CD4-positive, alpha-beta T cell treated with Interleukin-17A for 4 hours (primary cell): ENCODE measurements at places on chromosomes 2 and 18.

GRCh38 chr2:179332903-179333302, 68.3 kb upstream of the SESTD1 start:
- no peak for DNase-seq

- DNase-seq: no peak
Observed at GRCh38 chr2:145012806-145013205, 492.9 kb upstream of the ZEB2 start.

DNA sequence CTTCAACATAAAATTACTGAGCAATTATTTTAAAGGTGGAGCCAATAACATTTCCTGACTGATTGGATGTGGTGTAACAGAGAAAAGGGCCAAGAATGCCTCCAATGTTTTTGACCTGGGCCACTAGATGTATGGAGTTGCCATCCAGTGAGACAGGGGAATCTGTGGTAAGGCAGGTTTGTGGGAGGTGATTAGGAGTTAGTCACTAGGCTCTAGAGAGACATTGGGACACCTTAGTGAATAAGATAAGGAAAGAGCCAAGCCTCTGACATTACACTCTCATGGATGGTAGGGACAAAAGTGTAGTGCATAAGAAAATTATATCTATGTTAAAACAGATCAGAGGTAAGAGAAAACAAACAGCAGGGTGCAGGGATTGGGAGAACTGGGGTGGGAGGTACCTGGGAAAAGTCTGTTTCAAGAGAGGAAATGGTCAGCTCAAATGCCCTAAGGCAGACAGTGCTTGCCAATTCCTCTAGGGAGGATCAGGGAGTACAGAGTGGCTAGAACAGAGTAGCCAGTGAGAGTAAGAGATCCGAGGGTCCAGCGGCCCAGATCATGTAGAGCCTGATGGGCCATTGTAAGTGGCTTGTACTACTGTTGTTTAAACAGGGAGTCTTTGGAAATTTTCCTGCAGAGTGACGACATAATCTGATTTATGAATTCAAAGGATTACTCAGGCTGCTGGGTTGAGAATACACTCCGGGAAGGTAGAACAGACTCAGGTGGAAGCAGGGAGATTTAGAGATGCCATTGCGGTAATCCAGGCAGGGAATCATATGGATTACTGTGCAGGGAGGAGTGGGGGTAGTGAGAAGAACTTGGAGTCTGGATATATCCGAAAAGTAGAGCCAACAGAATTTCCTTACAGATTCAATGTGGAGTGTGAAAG, 45.7 kb upstream of the CUL3 start:
- no peak for DNase-seq

DNA sequence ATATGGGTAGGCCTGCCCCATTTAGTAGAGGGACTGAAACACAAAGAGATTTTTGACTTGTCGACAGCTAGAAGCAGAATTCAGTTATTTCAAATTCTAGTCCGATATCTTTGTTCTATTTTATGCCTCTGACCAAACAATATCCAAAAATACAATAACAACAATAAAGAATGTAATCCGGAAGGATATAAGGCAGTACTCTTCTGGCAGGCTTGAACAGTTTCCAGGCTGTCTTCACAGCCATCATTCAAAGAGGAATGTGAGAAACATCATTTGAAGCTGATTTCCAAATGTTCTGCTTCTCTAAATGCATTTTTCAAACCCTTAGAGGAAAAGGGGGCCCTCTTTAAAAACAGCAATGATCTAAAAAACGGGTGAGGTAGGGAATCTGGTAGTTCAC, 36.7 kb upstream of the SPTBN1 start:
- DNase-seq: no peak

GRCh38 chr18:28080876-28081300, 96.0 kb downstream of the CDH2 start:
- no peak for DNase-seq

DNA sequence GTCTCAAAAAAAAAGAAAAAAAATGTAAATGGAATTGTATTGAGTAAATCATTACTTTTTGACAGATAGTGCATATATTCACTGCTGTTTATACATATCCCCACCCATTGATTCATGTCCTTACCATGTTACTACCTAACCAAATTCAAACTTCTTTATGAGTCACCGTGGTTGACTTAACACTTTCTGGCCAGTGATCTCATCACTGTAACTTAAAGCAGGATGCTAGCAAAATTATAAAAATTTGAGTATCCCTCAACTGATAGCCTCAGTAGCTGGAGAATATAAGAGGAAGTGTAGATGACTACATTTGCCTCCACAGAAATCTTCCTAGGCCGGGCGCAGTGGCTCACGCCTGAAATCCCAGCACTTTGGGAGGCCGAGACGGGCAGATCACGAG, 13.4 kb downstream of the CNOT9 start:
- DNase-seq: no peak

- DNase-seq: no peak
Observed at GRCh38 chr18:71114550-71115210, 825.8 kb downstream of the SOCS6 start.

GRCh38 chr2:121200419-121201315, 84.3 kb downstream of the TFCP2L1 start:
- DNase-seq: no peak

GRCh38 chr18:10169814-10170213, 256.0 kb downstream of the VAPA start:
- DNase-seq: no peak

DNA sequence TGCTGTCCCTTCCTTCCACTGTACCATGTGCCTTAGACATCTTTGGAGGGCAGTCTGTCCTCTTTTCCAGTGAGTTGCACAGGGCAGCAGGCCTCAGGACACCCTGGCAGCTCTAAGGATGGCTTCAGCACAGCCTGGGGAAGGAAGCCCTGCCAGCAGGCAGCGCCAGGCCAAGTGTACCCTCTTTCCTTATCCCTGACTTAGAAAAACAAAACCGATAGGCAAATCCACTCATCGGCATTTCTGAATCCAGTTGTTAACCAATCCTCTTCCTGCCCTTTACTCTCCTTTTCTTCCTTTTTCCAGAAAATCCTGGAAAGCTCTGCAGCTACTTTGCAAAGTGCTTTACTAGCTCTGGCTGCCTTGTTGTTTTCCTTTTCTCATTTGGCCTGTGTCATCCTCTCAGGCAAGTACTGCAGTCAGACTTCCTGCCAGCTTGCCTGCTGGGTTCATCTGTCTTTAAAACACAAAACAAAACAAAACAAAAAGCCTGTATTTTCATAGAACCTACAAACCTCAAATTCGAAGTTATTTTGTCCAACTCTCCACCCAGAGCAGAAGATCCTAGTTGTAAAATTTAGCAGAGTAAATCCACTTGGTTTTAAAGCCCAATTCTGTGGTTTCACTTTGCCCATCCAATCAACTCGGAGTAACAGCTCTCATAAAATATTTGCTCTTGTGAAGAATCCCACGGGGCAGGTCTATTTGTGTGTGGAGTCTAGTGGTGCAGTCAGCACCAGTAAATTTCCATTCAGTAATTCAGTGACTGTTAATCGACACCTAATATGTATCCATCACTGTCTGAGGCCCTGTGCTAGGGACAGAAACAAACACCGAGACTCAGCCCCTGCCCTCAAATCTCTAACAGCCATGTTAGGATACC, 45.2 kb downstream of the PCBP1 start:
- peak; percentile 67 for DNase-seq

DNA sequence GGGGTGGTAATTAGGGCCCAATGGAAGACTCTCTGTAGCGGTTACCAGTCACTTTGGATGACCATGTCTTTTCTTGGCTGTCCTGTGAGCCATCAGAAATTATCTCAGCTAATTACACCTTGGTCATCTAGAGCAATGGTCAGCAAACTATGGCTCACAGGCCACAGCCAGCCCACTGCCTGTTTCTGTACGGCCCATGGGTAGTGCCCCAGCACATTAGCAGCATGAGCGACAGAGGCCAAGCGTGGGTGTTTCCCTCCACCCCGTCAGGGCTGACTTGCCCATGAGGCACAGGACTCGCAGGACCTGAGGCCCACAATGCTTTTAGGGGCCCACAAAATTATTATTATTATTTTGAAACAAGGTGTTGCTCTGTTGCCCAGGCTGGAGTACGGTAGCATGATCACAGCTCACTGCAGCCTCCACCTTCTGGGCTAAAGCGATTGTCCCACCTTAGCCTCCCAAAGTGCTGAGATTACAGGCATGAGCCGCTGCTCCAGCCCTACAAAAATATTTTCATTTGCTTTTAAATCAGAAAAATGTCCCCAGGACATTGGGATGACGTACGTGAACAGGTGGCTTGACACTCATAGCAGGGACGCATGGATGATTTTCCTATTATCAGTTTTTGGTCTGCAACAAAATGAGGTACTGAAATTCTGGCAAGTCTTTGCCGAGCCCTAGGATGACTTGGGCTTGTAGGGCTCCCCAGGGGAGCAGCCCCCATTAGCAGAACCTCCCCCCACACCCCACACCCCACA, 29.3 kb upstream of the CEP68 start:
- DNase-seq: no peak
